Activated T-cell treated with anti-CD3 and anti-CD28 coated beads, Interleukin-2, amount 50 U/mL, for 72 hours (primary cell): ENCODE measurements at places on chromosomes 5 and 9.
A peak's percentile ranks its signal among the peaks of the same experiment; 100 is the strongest.

DNA sequence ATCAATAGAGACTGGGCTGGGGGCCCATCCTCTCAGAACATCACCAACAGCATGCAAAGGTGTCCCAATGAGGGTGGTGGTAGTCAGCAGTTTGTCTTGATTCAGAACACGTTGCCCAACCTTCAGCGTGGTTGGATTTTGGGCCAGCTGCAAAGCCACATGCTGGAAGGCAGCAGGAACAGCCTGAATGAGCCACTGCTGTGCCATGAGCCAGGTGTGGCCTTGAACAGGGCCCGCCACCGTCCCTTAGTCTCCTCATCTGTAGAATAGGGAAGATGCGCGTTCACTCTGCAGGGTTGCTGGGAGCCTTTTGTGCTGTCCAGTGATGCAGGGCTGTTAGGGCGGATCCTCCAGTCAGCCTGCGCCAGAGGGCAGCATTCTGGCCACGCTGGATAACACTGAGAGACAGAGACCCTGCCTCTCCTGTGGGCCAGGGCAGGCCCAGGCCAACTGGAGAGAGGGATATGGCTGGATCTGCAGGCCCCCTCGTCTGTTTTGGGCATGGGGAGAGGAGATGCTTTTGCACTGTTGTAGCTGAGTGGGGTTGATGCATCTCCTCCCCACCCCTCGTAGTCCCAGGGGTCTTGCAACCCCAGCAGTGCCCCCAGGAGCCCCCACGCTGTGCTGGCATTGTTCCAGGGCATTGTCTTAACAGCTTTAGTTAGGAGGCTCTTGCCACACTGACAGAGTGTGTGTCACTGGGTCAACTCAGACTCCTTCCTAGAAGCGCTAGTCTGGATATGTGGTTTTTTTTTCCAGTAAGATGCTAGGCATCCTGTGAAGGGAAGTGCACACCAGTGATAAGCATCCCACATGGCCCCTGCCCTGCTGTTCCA lies 42.1 kb downstream of the SLC46A2 start:
- no peak for DNase-seq

- DNase-seq, result no peak
These were observed 6.2 kb upstream of the OLFM1 start for GRCh38 chr9:135081264-135081660.

- no peak for DNase-seq
These were observed 155.0 kb upstream of the PRDM9 start for GRCh38 chr5:23352446-23352845.

DNA sequence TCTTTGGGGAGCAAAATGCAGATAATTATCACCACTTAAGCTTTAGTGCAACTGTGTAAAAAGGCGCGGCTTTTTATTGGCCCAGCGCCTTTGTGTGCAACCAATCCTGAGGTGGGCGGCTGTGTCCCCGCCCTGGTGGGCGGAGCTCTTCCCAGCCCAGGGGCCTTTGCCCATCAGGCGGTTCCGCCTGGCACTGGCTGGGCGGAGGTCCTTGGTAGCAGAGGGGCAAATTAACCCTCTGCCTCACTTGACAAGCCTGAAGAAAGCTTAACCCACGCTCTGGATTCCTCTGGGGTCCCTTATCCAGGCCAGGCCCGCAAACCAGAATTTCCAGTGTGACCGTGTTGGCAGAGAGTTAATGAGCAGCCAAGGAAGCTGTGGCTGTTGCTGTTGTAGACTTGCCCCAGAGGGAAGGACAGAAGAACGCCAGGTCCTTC lies 12.8 kb upstream of the NIPAL4 start:
- no peak for DNase-seq

DNA sequence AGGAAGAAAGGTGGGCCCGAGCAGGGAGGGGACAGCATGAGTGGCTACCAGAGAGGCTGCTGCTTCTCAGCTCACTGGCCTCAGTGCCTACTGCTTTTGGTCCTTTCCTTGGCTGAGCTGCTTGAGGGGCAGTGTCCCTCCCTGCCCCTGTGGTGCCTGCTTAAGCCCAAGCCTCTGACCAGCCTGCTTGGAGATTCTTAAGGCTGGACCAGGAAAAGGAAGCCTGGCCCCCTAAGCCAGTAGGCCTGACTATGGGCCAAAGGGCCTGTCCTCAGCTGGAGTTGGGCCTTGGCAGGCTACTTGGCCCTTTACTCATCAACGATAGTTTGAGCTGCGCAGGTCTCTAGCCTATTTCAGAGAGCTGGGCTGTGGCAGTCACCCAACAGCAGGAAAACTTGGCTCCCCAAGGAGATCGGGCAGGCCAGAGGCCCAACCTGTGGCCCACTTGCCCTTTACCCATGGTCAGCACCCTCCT lies 24.9 kb downstream of the TCF7 start:
- peak; percentile 3 for DNase-seq

DNA sequence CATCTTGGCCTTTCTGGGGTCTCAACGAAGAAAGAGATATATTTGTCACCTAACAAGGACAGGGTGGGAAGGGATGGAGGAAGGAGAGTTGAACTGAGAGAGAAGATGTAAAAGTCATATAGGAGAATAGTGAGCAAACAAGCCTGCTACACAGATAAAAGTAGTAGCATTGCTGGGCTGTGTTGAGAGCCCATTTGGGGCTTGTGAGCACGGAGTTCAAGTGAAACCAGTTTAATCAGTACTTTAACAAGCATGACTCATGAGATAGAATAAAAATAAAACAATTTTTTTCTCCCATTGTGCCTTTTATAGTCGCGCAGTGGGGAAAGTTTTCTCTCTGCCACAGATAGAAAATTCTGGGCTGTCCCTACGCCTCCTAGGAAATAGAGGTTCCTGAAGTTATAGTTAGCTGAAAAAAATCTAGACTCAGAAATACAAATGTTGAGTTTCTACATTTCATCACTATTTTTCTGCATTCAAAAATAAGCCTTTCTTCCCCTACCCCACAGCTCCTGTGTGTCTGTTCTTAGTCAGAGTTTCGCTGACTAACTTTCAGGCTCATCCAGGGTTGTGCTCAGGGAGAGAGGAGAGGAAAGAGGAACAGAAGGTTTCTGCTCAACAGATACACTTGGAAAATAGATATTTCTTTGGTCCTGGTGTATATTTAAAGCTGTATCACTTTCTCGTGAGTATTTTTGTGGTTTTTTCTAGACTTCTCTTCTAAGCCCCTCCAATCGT lies 395.8 kb upstream of the ADAMTSL1 start:
- DNase-seq, result no peak

DNA sequence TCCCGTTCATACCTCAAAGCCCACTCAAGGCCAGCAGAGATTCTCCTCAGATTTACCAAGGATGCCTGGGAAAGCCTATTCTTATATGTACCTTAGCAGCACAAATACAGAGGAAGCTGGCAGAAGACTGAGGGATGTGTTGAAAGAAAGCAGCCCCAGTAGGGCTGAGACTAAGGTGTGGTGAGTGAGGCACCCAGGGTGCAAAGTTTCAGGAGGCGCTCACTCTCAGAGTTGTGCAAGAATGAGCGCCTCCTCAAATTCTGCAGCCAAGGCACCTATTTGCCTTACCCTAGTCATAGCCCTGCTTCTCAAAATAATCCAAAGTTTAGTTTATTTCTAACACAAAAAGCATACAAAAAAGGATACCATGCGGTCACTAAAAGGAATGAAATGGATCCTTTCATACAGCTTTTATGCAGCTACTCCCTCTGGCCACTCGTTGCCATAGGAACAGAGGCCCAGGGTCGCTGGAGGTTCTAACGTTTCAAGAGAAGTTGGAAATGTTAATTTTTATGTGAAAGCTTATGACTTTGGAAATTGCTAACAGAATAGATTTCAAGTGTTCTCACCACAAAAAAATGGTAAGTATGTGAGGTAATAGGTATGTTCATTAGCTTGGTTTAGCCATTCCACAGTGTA lies 79.7 kb upstream of the SMIM23 start:
- no peak for DNase-seq

DNA sequence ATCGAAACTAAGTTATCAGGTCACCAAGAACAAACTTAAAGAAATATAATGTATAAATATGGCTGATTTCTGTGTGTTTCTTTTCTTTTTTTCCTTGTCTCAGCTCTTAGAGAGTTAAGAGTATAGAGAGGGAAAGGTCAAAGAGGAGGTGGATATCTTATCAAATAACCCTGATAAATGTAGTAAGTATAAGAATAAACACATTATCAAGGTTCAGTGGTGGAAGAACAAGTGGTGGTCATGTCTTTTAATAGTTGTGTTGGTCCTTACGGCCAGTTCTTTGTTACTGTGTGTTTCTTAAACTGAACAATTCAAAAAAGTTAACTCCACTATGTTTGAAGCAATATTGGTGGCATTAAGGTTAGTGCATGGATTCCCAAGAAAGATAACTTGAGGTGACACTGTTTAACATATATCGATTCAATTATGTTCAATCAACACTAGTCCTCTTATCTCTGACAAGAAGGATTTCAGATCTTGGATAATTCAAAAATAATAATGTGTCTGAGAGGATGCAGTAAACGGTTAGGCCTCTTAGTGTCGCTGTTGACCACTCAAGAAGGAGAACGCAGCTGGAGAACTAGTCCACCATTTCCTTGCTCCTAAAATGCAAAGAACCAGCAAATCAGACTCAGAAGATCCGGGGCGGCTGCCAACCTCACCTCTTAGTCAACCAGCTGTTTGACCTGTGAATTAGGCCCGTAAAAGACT lies at the start of gene PCDHGA3:
PCDHGA3 (plus strand) TSS at position 588 of the 711 bp plus-strand sequence. CDS start 205 bp downstream, outside the sequence.
- DNase-seq, result peak; percentile 33
